ENCODE measurements at places on chromosomes 6 and 20.
A peak's percentile ranks its signal among the peaks of the same experiment; 100 is the strongest.

DNA sequence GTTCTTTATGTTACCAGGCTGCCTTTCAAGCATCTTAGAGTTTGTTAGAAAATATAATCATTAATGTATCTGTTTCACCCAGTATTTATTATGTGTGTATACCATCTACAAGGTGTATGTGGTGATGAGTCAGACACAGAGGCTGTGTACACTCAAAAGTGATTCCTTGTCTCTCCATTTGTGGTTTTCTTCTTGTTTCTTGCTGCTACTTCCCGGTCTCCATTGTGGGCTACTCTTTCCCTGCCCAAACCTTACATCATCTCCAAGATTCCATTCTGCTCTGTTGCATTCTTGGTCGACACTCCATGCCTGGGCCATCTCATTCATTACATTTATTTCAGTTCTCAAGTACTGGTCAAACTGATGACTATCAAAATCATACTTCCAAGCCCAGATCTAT is 182.2 kb upstream of the STXBP5 start:
- DNase-seq: no peak

DNA sequence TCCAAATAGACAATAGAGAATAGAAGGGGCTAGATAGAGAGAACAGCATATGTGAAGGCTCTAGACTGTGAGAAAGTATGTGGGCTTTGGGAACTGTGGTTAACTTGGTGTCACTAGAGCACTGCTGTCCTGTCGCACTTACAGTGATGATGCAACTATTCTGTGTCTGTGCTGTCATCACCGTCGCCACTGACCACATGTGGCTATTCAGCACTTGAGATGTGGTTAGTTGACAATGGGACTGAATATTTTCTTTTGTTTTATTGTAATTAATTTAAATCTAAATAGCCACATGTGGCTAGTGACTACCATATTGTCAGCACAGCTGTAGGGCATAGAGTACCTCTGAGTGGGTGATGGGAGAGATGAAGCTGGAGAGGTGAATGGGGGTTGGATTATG is 39.0 kb upstream of the IFNGR1 start:
- no peak for DNase-seq

DNA sequence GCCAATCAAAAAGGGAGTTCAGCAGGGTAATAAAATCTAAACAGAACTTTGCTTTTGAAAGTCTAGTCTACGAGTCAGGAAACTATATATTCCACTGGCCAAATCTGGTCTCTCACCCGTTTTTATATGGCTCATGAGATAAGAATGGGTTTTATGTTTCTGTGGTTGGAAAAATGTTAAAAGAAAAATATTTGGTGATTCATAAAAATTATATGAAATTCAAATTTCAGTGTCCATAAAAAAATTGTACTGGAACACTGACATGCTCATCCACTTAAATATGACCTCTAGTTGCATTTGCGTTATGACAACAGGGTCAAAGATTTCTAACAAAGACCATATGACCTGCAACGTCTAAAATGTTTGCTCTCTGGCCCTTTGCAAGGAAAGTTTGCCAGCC is 22.3 kb upstream of the LAMP5 start:
- no peak for DNase-seq

DNA sequence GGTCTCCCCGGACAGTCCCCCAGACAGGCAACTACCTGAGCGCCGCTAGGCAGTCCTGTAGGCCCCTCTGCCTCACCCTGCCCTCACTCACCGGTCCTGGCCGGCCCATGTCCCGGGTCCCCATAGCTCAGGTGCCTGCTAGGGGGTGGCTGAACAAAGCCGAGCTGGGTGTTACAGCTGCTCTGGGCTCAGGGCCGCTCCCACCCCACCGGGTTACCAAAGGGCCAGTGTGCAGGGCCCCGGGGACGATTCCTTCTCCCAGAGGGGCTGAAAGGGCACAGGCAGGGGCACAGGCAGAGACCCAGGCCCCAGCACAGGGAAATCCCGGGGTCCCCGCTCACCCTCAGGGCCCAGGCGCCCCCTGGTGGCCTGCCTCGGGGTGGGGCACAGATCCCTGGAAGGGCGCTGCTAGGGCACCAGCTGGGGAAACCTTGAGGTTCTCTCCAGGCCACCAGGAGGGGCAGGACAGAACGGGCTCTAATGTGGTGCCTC is 118.4 kb downstream of the GRM4 start:
- DNase-seq: peak; percentile 67

- DNase-seq: no peak
These were observed 37.4 kb downstream of the IL22RA2 start for GRCh38 chr6:137136065-137136464.

DNA sequence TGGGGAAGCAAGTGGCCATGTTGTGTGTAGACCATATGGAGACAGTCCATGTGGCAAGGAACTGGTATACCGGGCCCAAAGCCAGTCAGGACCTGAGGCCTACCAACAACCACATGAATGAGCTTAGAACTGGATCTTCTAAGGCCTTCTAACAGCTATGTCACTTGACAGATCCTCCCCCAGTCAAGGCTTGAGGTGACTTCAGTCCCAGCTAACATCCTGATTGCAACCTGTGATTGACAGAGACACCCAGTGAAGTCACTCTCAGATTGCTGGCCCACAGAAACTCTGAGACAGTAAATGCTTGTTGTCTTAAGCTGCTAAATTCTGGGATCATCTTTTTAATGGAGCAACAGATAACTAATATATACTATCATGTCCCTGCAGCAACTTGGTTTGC is 32.9 kb downstream of the AHI1 start:
- DNase-seq: no peak
